ENCODE measurements at places on chromosomes 13 and 19.

GRCh38 chr13:98801626-98802418 is 49.4 kb upstream of the SLC15A1 start:
- DNase-seq, result no peak

DNA sequence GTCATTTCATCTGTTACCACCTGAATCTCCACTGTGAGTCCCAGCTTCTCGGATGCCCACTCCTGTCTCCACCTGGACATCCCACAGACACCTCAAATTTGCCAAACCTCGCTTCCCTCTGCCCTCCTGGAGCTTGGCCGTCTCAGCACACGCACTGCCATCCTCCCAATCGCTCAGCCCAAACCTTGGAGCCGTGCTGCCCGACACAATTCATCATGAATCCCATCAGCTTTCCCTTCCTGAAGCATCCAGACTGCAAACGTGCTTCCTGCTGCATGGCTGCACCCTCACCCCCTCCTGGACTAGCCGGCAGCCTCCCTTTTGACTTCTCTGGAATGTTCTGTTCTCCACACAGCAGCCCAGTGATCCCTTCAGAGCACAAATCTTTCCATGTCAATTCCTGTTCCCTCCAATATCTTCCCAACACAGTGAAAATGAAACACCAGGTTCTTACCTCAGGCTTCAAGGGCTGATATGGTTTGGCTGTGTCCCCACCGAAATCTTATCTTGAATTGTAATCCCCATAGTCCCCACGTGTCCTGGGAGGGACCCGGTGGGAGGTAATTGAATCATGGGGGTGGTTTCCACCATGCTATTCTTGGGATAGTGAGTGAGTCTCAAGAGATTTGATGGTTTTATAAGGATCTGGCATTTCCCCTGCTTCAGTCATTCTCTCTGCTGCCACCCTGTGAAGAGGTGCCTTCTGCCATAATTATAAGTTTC is 1.1 kb upstream of the PROZ start:
- DNase-seq, result no peak

- DNase-seq, result no peak
Observed at GRCh38 chr13:37168151-37168550, 62.7 kb upstream of the CSNK1A1L start.

DNA sequence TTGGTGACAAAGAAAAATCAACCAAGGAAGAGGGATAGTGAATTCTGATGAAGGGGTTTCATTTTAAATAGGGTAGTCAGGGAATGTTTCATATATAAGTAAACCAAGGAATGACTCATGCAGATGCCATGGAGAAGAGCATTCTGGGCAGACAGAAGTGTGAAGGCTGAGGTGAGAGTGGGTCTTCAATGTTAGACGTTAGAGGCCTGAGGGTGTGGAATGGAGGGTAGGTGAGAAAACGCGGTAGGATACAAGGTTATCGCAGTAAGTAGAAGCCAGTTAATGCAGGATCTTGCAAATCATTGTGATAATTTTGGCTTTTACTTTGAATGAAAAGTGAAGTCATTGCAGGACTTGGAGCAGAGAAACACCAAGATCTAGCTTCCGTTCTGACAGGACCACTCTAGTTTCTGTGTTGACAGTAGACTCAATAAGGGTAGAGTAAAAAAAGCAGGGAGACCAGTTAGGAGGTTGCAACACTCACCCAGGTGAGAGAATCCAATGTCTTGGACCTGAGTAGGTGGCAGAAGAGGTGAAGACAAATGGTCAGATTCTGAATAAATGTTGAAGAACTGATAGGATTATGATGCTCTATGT is 225.2 kb upstream of the TMTC4 start:
- DNase-seq, result no peak

DNA sequence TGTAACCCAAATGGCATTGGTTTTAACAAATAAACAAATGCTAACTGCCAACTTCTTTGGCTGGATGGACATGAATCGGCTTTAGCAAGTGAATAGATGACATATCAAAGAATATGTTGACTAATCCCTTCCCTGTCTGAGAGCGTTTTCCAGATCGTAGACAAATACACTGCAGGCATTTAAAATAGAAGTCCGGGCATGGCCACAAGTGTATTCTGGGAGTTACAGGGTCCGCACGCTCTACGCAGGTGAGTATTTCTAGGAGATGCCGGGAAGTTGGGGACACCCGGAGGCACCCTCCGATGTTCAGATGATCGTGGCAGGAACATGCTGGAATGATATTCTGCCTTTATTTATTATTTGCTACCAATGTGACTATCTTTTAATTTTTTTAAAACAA is 53.2 kb upstream of the ZNF536 start:
- DNase-seq, result no peak

DNA sequence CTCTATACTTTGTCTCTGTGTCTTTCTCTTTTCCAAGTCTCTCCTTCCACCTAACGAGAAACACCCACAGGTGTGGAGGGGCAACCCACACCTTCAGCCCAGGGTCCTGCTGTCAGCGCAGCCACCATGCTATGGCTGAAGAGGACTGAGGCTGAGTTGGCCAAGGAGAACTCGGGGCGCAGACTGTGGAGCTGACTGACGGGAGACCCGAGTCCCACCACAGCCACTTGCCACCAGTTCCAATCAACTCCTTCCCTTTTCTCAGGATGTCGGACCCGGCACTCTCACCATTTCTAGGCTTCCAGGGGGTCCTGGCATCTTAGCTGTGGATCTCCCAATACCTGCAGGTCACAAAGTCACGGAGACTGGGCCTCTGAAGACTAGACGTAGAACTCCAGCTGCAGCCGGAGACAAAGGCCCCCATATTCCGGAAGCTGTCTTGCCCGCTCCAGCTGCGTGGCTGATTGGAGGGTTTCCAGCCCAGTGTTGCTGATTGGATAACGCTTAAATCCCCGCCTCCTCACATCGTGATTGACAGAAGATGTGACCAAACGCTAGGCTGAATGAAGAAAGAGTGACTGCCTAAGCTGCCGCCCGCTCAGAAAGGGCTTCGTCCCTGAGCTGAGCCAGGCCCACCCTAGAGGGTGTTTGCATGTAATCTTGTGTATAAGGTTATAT is 63.6 kb downstream of the ZNF429 start:
- peak; percentile 65 for DNase-seq

DNA sequence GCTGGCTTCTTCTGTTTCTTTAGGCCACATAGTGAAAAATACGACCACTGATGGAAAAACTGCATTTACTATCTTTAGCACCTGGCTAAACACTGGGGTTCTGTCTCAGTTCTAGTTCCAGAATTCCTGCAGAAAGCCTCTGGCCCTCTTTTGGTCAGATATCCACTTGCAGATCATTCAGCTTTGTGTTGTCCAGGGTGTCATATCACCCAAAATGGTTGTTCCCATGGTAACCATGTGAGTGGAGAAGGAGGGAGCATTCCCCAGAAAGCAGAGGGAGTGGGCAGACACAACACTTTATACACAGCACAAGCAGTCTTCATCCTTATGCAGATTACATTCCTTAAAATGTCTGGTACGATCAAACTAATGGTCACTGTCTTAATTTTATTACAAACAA is 73.5 kb downstream of the CAB39L start:
- no peak for DNase-seq

- DNase-seq, result no peak
Observed at GRCh38 chr13:75512253-75512652, 25.4 kb downstream of the COMMD6 start.

DNA sequence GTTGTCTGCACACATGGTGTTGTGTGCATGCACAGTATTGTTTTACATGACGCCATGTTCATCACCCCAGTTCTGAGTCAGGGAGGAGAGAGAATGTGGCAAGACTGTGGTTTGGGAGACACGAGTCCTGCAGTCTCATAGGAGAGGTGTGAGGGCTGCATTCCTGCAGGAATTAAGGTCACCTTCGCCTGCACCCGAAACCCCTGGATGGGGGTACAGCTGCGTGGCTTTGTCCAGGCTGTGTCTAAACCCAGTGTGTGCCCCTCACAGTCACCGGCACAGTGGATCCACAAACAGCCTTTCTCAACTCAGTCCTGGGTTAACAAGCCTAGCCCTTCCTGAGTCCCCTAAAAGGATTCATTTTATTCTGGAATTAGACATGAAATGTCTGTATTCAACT is 5.7 kb downstream of the ADPRHL1 start:
- DNase-seq, result no peak

- no peak for DNase-seq
Observed at GRCh38 chr13:109900741-109901140, 114.4 kb upstream of the IRS2 start.

Data from GM04503 (cell line).